Stimulated activated effector memory CD8-positive, alpha-beta T cell treated with anti-CD3 and anti-CD28 coated beads, Interleukin-12 subunit alpha, Interleukin-12 subunit beta, amount 100 ng/mL, for 72 hours (primary cell): ENCODE measurements at places on chromosomes 3 and 15.

GRCh38 chr3:26260139-26260538, 362.4 kb upstream of the LRRC3B start:
- DNase-seq, result no peak

- no peak for DNase-seq
Measured at GRCh38 chr3:46731795-46732194, 14.1 kb upstream of the PRSS50 start.

DNA sequence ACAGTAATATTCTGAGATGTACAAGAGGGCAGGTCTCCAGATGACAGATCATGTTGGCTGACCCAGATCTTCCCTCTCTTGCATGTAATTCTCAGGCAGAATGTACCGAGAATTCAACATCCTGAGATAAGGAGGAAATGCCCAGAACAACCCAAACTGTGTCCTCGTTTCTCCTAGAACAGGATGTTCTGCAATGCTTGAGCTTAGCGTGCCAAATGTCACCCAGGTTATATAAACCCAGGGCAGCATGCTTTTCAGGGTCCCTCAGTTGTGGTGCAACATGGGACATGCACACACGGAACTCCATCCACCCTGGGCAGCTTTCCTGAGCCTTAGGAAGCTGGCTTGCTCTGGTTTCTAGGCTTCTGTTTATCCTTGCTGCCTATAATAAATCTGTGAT, 102.1 kb upstream of the CMC1 start:
- DNase-seq, result no peak

- DNase-seq, result no peak
Measured at GRCh38 chr3:5298453-5298852, 110.9 kb downstream of the EDEM1 start.

GRCh38 chr3:172968646-172969045, 172.4 kb downstream of the SPATA16 start:
- DNase-seq, result no peak

- DNase-seq, result no peak
Measured at GRCh38 chr3:193826159-193826795, 233.3 kb downstream of the OPA1 start.

DNA sequence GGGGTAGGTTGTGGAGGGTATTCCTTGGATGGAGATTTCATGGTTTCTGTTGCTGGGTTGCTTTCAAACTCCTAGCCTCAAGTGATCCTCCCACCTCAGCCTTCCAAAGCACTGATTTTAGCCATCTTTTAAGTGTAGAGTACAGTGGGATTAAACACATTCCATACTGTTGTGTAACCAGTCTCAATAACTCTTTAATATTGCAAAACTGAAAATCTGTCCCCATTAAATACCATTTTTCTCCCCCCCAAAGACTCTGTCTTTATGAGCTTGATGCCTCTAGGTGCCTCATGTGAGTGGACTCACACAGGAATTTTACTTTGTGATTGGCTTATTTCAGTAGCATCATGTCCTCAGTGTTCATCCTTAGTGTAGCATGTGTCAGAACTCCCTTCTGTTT, 74.7 kb upstream of the ATP10A start:
- no peak for DNase-seq

DNA sequence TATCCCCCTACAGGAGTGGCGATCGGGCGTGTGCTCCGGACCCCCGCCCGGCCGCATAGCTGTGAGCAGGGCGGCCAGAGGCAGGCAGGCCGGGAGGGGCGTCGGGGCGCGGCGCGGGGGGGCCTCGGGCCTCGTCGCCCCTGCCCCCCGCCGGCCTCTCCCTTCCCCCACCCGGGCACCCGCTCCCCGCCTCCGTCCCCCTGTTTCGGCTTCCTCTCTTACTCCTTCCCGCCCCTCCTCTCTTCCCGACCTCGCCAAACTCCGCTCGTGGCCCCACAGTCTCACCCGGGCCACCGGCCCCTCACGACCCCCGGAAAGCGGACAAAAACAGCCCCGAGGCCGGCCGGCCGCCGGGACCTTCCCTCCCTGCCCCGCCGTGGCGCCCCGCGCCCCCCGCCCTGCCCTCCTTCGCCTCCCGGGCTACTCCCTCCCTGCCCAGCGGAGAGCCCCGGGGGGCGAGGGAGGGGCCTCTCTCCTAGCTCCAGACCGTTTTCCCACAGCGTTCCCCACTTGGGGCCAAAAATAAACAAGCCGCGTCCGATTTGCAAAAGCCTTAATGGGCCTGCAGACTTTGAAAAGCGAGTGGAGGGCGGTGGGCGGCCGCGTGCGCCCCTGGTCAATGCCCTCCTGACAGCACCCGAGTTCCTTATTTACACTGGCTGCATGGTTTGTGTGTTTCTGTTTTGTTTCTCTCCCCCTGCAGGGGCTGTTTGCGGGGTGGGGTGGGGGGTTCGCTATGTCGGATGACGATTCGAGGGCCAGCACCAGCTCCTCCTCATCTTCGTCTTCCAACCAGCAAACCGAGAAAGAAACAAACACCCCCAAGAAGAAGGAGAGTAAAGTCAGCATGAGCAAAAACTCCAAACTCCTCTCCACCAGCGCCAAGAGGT, 1.0 kb downstream of the UBE2E1 start:
- DNase-seq, result no peak
